ENCODE measurements at places on chromosomes 7 and 10.

GRCh38 chr10:5291501-5292195 lies 73.1 kb upstream of the UCN3 start:
- DNase-seq, result peak; percentile 86

- DNase-seq, result no peak
Observed at GRCh38 chr7:135210888-135211178, 493 bp downstream of the WDR91 start.

DNA sequence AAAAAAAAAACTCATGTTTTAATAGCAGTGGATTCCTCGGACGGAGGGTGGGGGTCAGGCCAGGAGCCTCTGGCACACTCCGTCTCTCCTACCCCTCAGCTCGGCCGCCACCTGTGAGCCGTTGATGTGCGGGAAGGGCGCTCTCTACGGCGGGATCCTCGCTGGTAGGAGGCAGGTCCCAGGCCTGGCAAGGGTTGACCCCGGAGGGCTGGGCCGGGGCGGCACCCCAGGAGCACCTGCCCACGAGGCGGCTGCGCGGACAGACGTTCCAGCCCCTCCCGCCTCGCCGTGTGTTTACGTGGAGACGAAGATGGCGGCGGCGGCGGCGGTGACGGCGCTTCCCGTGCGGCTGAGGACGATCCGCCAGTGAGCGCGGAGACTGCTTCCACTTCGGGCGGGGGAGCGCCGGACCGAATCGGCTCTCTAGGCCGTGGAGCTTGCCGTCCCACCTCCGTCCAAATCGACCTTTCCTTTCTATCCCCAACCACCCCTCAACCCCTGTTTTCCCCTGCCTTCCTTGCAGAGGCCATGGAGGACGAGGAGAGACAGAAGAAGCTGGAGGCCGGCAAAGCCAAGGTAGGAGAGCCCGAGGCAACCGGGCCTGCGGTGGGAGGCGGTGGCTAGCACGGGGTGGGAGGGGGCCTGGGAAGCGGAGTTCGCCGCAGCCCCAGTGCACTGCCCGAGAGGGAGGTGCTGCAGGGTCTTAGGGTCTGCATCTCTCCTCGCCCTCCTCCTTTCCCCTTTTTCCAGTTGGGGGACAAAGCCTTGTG lies at the start of gene AKAP9:
Gene AKAP9 (plus strand): TSS at position 291 of the 770 bp plus-strand sequence. CDS start 238 bp downstream, at position 529.
- DNase-seq, result peak; percentile 86

- no peak for DNase-seq
Observed at GRCh38 chr10:29407280-29407858, 118.5 kb downstream of the LYZL1 start.

- no peak for DNase-seq
Observed at GRCh38 chr10:123888751-123889150, 2.9 kb downstream of the CPXM2 start.

- no peak for DNase-seq
Observed at GRCh38 chr7:111607621-111608020, 45.3 kb upstream of the IMMP2L start.

GRCh38 chr7:90178166-90178565 lies 23.9 kb downstream of the STEAP1 start:
- no peak for DNase-seq

DNA sequence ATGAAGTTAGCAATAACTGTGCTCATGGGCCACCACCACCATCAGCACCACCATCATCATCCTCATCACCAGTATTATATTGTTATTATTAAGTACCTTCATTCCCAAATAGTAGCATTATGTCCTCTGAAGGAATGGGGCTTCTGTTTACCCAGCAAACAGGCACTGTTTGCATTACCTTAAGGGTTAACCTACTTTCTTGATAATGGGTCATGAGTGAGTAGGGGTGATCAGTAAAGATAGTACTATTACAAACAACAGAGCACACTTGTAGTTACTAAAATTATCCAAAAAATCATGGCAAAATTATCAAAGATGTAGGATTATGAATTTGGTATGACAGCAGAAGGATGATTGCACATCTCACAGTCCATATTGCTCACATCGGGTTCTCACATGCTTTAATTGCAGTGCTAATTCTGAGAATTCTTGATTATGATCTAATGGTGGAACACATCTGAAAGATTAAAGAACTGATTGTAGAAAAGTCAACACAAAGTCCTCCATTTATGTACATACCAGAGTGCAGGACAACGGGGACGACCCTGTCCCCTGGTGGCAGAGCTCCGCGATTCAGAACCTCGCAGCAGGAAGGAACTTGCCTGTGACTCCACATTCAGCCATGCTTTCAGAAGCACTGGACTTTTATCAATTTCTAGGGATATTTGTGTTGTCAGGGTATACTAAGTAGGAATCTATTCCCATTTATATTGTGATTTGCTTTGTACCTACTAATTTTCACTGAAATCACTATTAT lies 31.0 kb downstream of the PDE1C start:
- DNase-seq, result no peak

DNA sequence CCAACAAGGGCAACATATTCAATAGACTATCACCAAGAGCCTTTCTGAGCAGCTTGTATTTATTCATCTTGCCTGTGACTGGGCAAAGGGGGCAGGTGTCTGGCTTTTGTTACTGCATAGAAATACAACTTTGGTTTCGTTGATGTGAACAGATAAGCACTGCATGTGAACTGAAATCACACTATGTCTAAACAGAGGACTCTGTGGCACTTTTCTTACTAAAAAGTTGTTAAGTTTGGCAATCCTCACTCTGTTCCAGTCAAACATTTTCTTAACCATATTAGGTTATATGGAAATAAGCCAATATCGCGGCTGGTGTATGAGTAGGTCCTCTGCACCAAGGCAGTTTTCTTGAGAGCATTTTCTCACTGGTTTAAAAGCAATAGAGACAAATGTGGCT lies 48.5 kb downstream of the CALD1 start:
- no peak for DNase-seq

DNA sequence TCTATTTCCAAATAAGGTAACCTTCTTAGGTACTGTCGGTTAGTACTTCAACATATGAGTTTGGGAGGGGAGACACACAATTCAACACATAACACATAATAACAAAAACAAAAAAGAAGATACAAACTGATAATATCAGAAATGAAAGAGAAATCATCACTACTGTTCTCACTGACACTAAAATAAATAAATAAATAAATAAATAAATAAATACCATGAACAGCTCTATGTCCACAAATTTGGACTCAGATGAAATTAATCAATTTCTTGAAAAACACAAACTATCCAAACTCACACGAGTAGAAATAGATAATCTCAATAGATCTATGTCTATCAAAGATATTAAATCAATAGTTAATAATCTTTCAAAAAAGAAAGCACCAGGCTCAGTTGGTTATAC lies 24.5 kb upstream of the SAMD9L start:
- DNase-seq, result no peak

DNA sequence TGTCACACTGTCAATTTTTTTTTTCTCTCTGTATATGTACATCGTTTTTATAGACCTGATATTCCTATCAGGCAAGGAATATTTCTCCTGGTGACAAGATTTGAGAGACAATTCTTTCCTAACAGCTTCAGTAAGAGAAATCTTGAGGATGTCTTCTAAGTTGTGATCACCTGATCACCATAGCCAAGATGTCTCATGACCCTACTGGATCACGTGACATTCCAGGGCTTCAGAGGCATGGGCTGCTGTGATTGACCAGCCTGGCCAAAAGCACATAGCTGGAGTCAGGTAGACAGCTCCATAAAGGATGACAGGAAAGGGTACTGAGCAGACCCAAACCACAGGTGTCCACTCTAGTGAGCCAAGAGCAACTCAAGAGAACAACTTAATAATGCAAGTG lies 444.9 kb downstream of the SORCS3 start:
- no peak for DNase-seq

DNA sequence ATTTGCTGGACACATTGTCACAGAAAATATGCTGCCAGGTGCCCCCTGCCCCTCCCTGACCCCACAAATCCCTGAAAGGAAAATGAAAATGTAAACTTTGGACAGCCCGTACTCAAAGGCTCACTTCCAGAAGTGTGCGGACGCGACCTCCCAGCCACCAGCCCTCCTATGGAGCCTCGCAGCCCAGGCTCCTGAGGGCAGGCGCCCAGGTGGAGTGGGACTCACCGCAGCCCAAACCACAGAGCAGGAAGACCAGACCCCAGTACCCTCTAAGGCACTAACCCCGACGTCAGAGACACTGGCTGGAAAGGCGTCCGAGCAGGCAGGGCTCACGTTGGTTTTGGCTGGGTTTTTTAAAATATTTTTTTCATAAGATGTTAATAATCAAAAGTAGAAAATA lies 57.3 kb downstream of the CSGALNACT2 start:
- no peak for DNase-seq

DNA sequence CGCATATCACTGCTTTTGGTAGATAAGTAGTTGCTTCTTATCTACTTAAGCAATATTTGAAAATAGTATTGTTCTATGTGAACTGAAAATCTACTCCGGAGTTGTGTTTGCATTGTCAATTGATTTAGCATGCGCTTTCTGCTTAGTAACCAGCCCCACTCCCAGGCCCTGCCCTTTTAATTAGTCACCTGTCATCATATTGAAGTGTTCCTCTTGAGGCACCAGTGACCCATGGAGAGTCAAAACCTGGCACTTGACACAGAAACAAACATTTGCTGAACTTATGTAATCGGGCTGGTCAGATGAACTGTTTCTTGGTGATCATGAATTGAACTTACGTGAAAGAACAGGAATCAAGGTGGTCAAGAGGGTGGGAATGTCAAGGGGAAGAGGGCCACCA lies 27.8 kb upstream of the CDHR3 start:
- no peak for DNase-seq

DNA sequence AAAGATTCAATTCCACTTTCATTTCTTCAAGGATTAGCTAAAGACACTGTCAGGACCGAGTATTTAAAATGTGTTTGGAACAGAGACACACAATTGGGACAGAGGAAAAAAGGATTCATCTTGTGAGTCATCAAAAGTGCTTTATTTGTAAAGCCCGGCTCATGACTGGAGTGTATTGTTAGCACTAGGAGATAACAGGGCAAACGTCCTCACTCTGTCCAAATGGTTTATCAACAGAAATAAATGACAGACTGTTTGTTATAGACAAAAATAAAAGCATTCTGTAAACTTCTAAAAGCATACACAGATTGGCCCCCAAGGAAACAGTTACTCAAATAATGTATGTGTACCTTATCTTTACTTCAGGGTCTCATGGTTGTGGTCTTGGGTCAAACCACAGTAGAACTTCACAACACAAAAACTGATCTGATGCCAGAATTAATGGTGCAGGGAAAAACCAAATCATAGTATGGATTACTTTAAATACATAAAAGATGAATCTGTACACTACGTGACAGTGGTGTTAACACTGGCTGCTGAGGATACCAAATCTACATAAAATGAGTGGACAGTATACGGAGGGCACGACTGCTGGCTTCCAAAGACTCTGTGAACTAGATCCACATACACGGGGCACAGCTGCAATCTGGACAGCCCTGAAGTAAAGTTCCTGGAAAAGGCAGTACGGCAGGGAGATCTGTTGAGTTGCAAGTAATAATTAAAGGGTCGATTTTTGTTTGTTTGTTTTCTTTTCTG lies 179.4 kb downstream of the PIP4K2A start:
- no peak for DNase-seq

- DNase-seq, result peak; percentile 22
Observed at GRCh38 chr7:130875265-130875741, 141.3 kb upstream of the KLF14 start.

DNA sequence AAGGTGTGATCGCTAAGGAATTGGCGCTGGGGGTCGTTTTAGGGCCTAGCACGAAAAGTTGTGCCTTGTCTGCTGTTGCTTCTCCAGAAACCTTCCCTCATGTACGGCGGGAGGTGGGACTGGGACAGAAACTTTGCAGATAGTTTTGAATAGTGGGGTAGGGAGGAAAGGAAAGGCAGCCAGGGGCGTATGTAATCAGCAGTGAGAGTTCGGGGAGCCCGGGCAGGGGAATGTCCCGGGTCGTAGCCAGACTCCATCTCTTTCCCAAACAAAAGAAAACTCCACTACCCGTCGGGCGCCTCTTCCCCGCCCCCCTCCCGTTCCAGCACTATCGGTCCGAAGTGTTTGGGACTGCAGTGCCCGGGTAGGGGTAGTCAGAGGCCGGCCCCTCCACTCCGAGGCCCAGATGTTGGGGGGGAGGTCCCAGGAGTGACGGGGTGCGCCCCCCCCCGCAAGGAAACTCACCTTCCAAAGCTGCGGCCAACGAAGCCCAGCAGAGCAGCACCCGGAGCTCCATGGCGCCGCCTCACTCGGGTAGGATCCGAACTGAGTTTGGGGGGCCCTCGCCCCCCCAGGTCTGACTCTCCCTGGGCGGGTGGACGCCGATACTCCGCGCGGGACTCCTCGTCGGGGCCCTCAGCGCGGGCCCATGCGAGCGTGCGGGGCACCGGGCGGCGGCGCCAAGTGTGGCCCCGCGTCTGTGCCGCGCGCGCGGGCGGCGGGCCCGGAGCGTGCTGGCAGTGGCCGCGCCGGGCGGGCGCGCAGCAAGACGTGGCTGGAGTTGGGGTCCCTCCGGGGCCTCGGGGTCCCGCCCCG lies 601 bp downstream of the EPHB4 start:
- DNase-seq, result no peak

GRCh38 chr7:66282591-66282935 lies 77.4 kb downstream of the TPST1 start:
- no peak for DNase-seq

- DNase-seq, result no peak
Observed at GRCh38 chr10:70899096-70899495, 10.7 kb upstream of the PCBD1 start.

GRCh38 chr7:120797026-120797645 lies 60.8 kb downstream of the TSPAN12 start:
- no peak for DNase-seq

DNA sequence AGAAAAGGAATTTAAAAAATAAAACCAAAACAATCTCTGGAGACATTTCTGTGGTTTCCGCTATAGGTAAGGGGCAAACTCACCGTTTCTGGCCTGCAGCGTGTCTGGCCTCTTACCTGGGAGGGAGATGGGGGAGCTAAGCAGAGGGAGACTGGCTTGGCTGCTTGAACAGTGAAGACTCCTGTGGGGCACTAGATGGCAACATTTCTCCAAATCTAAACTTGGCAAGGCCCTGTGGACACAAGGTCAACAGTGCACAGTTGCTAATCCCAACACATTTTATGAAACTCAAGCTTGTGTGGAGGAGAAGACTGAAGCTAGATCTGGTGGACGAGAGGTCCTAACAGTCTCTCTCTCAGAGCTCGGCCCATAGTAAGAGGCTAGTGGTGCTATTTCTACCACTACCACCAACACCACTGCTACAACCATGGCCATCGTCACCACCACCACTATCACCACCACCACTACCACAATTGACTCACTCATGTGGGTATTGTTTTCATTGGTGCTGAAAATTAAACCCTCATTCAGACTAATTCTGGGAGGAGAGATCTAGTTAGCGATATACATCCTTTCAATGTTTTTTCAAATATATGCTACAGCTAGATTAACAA lies 28.4 kb upstream of the CDHR3 start:
- no peak for DNase-seq

GRCh38 chr7:37765872-37766525 lies 82.4 kb upstream of the NME8 start:
- DNase-seq, result no peak

GRCh38 chr7:123198111-123198510 lies 1.7 kb downstream of the SLC13A1 start:
- DNase-seq, result no peak
